ENCODE measurements at places on chromosomes 16 and 17. TPM values are rescaled to one million over a fixed set of nuclear protein-coding genes. Genes with fewer than 3 reads are reported as not detected.

GRCh38 chr17:45907750-45908395 is 13.5 kb downstream of the MAPT start:
- no peaks in the 10 kb centered on the region for H3K36me3 ChIP-seq
- no peak for DNase-seq
- no peak overlapping the region for H3K4me3 ChIP-seq
- peaks cover 30% of the 10 kb centered on the region for H3K27me3 ChIP-seq
- H3K27ac ChIP-seq, result no peak overlapping the region

C1QTNF1 gene
- total RNA-seq, result 2.2 TPM

- no peak overlapping the region for H3K4me3 ChIP-seq
- H3K36me3 ChIP-seq, result peaks cover 7% of the 10 kb centered on the region
- H3K27ac ChIP-seq, result no peak overlapping the region
- no peaks in the 10 kb centered on the region for H3K27me3 ChIP-seq
- no peaks in the 10 kb centered on the region for H3K4me1 ChIP-seq
- DNase-seq, result no peak
Measured at GRCh38 chr17:29836643-29837042, 93.4 kb downstream of the SSH2 start.

DNA sequence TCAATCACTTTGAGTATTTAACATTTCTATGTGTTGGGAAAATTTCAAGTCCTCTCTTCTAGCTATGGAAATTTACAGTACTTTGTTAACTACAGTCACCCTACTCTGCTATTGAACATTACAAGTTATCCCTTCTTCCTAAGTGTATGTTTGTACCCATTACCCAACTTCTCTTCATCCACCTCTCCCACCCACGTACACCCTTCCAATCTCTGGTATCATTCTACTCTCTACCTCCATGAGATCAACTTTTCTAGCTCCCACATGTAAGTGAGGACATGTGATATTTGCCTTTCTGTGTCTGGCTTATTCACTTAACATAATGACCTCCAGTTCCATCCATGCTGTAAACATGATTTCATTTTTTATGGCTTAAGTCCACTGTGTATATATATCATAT is 3.2 kb upstream of the ZNF688 start:
- H3K4me1 ChIP-seq, result peaks cover 16% of the 10 kb centered on the region
- peaks cover 9% of the 10 kb centered on the region for H3K36me3 ChIP-seq
- no peaks in the 10 kb centered on the region for H3K27me3 ChIP-seq
- H3K4me3 ChIP-seq, result no peak overlapping the region
- H3K27ac ChIP-seq, result no peak overlapping the region

ZDHHC1 gene
- 0.52 TPM for total RNA-seq

- H3K4me1 ChIP-seq, result no peaks in the 10 kb centered on the region
- no peak for DNase-seq
- no peaks in the 10 kb centered on the region for H3K36me3 ChIP-seq
- no peak overlapping the region for H3K4me3 ChIP-seq
Measured at GRCh38 chr16:52068447-52069074, 478.4 kb downstream of the TOX3 start.

- no peak for DNase-seq
- no peaks in the 10 kb centered on the region for H3K27me3 ChIP-seq
- H3K36me3 ChIP-seq, result no peaks in the 10 kb centered on the region
- H3K4me1 ChIP-seq, result no peaks in the 10 kb centered on the region
- H3K27ac ChIP-seq, result no peak overlapping the region
Measured at GRCh38 chr17:76688165-76688622, 22.6 kb downstream of the MXRA7 start.

Measured in thymus (tissue), 14 donors.